ENCODE measurements at places on chromosomes 2 and 18.

DNA sequence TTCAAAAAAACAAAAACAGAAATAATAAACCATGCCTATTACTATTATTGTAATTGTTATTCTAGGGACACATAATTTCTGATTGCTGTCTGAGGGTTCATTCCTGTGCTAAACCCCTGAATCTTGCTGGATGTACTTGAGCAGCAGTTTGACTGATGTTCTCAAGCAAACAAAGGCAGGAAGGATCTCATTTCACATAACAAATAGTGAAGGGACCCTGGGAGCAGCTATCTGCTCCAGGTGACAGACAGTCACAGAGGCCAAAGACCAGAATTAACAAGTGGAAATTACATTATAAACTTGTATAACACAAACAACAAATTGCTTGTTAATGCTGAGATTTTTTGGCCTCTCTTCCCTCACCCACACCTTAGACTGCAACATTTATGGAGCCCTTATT lies 284.2 kb downstream of the THSD7B start:
- ATAC-seq: no peak

GRCh38 chr2:21571686-21572085 lies 447.9 kb downstream of the TDRD15 start:
- ATAC-seq: no peak

GRCh38 chr2:47070920-47071824 lies 83.9 kb downstream of the STPG4 start:
- ATAC-seq: no peak

DNA sequence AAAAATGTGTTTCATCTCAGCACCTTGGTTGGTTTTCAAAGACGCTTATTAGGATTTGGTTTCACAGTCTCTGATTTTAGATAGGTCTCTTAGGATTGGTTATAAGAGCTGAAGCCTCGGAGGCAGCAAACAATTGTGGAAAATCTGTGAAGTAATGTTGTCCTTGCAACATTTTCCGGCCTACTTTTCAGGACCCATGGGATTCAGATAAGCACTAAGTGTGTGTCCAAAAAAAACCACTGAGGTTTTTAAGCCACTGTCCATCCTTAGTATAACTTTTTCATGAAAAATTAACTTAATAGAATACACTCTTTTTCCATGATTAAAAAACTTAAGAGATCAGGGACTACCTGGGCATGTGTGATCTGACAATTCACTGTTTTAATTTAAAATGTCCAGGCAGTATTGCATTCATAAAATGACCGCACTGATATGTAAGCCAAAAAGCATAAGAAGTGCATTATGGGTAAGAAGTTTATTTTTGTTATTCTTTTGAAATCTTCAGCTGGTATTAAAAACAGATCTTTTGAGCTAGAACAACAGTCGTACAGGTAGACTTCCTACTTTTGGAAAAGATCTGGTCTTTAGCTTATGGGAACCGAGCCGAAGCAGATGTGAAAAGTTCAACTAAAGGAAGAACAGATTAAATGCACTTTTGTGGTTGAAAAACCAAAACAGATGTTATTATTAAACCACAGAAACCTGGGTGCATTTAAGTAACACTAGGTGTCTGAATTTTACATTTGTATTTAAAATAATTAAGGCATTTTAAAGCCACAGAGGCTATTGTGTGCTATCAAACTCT lies 479.4 kb upstream of the ZEB2 start:
- no peak for ATAC-seq

GRCh38 chr2:44772669-44773378 lies 168.7 kb upstream of the SIX3 start:
- no peak for ATAC-seq

DNA sequence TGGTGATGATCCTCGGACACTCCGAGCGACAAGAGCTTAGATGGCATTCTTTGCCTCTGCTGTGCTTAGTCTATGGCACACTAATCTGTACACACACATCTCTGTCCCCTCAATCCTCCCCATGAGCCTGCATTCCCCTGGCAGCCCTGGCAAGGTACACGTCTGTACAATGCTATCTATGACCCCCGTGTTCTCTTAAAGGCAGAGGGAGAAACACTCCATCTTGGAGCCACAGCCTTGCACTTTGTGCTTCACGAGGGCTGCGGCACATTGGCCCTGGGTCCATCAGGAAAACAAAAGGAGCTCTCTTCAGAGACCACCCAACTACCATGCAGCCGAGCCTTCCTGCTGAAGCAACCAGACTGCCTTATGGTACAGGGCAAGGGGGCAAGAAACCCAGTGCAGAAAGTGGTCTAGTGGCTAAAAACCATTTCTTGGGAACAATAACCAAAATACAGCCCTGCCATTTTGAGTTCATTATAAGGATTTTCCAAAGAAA lies 42.5 kb downstream of the STEAP3 start:
- no peak for ATAC-seq

- ATAC-seq: no peak
These were observed 11.3 kb downstream of the ABHD3 start for GRCh38 chr18:21693322-21693721.

- no peak for ATAC-seq
These were observed 72.8 kb upstream of the POU3F3 start for GRCh38 chr2:104781151-104781550.

DNA sequence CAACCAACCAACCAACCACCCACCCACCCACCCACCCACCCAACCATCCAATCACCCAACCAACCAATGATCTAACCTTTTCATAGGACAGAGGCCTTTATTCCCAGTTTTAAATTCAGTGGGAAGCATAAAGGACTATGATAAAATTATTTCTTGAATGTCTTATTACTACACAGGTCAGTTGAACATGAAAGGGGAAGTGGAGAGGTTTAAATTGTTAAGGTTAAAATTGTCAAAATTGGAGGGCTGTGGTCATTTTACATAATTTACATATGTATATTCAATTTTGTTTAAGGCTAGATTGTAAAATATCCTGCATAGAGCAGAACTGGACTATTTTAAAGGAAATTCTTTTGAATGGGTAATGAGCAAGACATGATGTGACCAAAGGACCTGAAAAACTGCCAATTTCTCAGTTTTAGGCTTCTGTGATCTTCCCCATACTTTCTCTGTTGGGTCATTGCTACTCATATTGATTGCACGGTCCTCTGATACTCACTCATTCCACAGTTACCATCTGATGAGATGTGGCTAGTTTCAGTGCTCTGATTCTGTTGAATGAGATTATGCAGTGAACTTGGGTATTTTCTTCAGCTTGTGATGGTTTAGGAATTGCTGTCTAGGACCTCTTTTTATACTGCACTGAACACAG lies 127.4 kb downstream of the PLCL1 start:
- ATAC-seq: no peak

GRCh38 chr18:78123926-78124797 lies 855.5 kb upstream of the SALL3 start:
- no peak for ATAC-seq

DNA sequence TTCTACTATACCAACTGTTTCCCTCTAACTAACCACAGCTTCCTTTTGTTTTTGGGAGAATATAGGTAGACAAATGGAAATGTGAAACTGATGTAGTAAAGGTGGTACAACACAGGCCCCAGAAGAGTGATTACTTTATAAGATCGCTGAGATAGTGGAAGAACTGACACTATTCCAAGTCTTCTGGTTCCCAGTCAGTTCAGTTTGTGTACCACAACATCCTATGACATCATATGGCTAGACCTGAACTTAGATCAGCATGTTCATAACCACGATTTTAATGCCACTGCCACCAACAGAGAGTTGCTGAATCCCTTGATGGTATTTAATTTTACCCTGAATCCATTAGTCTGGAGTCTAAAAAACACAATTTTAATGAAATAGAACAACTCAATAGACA lies 328.9 kb downstream of the GPD2 start:
- no peak for ATAC-seq

DNA sequence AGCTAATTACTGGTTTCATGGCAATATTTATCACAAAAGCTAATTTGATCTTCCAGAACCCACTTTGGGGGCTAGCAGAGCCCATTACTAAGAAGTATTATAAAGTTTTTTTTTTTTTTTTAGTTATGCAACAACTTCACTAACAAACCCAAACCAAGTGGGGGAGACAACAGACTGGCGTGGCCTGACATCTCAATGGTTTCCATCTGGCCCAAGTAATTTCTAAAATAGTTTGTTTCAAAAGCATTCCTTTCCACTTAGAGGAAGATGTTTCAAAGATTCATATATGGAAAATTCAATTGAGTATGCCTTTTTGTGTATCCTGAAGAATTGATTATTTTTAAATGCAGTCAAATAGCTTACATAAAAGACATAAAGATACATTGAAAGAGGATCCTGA lies 367.1 kb downstream of the HRH4 start:
- no peak for ATAC-seq

DNA sequence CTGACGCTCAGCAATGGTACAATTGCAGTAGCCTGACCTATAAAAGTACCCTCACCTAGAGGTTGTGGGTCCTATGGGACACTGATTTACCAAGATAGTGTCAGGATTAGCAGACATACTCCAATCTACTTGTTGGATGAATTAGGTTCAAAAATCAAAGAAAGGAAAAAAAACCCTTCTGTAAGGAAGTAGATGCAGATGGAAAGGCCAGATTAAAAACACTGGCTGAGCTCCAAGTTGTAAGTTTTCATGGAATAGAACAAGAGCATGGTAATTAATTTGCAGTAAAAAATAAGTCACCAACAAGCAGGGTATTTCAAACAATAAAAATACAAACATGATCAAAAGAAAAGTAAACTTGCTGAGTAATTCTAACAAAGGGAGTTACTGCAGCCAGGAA lies 26.4 kb downstream of the IDH1 start:
- no peak for ATAC-seq

DNA sequence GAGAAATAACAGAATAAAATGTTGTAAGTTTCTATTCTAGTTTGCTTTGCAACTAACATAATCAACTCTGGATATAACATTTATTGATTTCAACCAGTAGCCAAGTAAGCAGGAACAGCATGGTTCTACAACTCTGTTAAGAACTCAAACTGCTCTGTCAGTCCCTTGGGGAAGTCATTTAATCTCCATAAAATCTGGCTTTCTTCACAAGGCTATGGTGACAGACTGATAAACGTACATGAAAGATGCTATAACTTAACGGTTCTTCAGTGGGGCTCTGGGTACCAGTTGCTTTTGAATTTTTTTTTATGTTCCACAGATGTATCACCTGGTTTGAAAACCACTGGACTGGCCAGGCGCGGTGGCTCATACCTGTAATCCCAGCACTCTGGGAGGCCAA lies 10.3 kb downstream of the PSME4 start:
- no peak for ATAC-seq

GRCh38 chr18:60020107-60020925 lies 120.5 kb downstream of the PMAIP1 start:
- no peak for ATAC-seq

DNA sequence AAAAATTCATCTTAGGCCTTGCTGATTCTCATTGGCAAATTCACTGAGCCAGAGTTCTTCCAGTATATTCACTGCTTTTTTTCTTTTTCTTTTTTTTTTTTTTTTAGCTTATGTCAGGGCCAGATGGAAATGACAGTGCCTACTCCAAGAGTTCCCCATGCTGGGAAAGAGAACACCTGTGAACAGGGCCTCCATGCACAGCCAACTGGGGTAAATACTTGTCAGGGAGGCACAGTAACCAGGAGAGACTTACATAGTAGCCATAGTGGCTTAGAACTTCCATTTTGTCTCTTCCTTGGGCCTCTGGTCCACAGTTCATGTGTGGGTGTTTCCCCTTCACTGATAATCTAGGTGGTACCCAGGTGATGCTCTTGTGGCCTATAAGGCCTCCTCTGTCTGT lies 15.2 kb upstream of the SCLY start:
- no peak for ATAC-seq

GRCh38 chr18:51861046-51861445 lies 479.0 kb upstream of the DCC start:
- ATAC-seq: no peak

GRCh38 chr2:135600915-135601314 lies 69.6 kb downstream of the R3HDM1 start:
- ATAC-seq: no peak

DNA sequence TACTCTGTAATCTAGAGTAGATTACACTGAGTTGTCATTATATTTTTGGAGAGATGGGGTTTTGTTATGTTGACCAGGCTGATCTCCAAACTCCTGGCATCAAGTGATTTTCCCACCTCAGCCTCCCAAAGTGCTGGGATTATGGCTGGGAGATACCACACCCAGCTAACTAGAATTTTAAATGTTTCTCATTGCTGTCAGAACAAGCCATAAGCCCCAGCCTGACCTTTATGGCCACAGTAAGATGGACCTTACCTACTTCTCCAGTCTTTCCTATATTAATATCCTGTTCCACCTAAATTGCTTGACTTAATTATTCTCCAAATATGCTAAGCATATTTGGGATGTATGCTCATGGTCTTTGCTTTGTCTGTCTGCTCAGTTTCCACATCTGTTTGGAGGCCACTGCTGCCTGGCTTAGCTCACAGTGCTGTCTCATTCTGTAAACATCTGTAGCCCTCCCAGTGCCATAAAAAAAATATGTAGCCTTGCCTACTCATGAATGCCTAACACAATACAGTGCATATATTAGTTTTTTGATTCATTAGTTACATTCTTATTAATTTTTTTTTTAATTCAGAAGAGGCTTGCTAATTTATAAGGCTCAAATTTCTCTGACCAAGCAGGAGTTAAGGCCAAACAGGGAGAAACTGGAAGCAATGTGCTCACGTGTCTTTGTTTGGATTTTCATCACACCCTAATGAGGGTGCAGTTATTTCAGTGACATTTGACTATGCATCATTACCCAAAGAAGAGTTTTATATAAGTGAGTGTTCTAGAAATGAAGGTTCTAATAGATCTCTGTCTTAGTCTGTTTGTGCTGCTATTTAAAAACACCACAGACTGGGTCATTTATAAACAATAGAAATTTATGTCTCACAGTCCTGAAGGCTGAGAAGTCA lies 45.3 kb upstream of the PSME4 start:
- no peak for ATAC-seq

- no peak for ATAC-seq
These were observed 159.3 kb downstream of the GLI2 start for GRCh38 chr2:120894966-120895365.

GRCh38 chr2:203583701-203584100 lies 48.6 kb upstream of the RAPH1 start:
- ATAC-seq: peak; percentile 12

- peak; percentile 97 for ATAC-seq
These were observed 100.4 kb upstream of the SLC1A4 start for GRCh38 chr2:64888591-64889309.

DNA sequence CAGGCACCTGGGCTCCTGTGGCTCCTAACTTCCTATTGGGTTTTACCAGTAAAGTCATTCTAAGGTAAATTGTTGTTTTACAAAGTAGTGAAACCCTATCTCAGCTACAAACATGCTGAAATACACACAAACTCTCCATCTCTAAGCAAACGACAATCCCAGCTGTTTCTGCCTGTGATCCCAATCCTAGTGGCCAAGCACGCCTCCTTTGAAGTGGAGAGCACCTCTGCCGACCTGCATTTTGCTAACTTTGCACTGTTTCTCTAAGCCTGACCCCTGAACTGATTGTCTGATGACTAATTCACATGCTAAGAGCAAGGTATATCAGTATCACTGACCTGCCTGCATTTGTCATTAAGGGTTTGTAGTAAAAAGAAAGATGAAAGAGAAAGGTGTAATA lies 124.3 kb downstream of the PAX3 start:
- ATAC-seq: no peak

- no peak for ATAC-seq
These were observed 11.1 kb downstream of the SCN3A start for GRCh38 chr2:165192729-165193128.

- peak; percentile 84 for ATAC-seq
These were observed 615 bp upstream of the CCNT2 start for GRCh38 chr2:134917888-134918525.
